ENCODE measurements at places on chromosomes 16 and 17. TPM values are rescaled to one million over a fixed set of nuclear protein-coding genes. Genes with fewer than 3 reads are reported as not detected.

Gene MSLN
- total RNA-seq = 0.20 TPM

DNA sequence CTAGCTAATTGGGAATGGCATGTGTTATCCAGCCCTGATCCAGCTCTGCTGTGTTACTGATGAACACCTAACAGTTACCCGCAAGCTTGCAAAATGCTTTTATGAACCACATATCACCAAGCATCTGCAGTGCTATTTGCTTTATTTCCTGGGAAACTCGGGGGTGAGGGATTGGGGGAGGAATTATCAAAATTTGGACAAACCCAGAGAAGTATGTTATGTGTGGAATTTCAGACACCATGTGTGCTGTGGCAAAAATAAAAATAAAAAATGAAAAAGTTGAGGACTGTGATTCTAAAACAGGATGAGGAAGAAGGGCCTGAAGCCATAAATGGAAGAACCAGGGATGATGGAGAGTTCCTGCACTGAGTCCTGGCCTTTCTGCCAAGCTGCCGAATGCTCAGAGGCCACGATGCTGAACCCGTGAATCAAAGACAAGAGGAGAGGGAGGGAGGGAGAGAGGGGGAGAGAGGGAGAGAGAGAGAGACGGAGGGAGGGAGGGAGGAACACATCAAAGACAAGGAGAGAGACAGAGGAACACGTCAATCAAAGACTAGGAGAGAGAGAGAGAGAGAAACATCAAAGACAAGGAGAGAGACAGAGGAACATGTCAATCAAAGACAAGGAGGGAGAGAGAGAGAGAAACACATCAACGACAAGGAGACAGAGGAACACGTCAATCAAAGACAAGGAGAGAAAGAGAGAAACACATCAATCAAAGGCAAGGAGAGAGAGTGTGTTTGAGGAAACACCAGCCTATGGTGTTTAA lies 89.8 kb downstream of the MRM3 start:
- no peak for DNase-seq

GRCh38 chr16:73882033-73882432 lies 414.6 kb upstream of the PSMD7 start:
- DNase-seq = no peak

Gene CYLD
- 22.0 TPM for total RNA-seq

GRCh38 chr17:4038076-4038475 lies 73.8 kb upstream of the ATP2A3 start:
- DNase-seq = no peak

Gene FNDC8
- total RNA-seq = not detected

- no peak for DNase-seq
These were observed 282.2 kb downstream of the MAP2K6 start for GRCh38 chr17:69696650-69697049.

DNA sequence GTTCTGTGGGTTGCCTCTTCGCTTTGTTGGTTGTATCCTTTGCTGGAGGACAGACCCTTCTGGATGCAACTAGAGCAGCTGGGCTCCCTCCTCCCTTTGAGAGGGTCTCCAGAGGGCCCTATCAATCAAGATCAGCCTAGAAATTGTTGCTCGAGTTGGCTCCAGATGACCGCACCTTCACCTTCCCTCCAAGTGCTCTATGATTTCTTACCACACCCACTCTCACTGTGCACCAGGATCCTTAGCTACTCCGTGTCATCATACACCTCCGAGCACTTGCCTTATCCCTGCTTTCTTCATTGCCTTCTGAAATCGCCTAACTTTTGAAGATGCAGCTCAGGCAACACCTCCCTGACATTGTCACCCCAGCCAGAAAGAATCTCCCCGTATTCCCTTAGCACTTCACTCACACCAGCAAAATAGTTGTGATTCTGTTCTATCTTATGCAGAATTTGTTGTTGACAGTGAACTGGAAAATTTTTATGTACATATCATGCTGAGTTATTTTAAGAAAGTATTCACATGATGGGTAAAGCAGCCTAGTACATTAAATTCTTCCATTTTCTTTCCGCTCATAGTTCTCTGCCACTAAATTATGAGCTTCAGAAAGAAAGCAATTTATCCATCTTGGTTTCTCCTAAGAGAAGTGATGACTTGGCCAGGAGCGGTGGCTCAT lies 52.9 kb downstream of the ABAT start:
- DNase-seq = no peak

- DNase-seq = no peak
These were observed 29.2 kb upstream of the WFIKKN2 start for GRCh38 chr17:50806141-50806643.

Gene CD7
- total RNA-seq = not detected

DNA sequence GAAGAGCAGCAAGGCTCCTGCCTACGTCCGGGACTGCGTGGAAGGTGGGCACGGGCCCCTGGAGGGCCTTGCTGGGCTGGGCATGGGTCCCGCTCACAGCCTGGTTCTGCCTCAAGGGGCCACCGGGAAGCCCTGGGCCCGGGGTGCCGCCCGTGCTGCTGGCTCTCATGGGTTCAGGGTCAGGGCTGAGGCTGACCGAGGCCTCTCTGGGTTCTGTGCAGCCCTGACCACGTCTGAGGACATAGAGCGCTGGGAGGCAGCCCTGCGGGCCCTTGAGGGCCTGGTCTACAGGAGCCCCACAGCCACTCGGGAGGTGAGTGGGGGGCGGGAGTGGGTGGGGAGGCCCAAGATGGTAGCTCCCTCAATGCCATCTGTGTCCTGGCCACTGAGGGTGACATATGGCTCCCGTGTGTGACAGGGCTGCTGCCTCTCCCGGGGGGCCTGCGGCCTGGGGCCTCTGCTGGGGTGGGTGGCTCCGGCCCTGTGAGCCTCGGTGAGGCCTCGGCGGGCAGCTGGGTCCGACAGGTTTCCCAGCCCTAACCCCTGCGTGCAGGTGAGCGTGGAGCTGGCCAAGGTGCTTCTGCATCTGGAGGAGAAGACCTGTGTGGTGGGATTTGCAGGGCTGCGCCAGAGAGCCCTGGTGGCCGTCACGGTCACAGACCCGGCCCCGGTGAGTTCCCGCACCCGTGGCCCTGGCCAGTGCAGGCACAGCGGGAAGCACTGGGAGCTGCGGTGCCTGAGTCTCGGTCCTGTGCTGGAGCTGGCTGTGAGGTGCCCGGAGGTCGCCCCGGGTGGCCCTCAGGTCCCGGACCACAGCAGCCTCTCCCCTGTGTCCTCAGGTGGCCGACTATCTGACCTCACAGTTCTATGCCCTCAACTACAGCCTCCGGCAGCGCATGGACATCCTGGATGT lies 9.2 kb downstream of the TELO2 start:
- no peak for DNase-seq

Gene NHLRC4
- 2.0 TPM for total RNA-seq

DNA sequence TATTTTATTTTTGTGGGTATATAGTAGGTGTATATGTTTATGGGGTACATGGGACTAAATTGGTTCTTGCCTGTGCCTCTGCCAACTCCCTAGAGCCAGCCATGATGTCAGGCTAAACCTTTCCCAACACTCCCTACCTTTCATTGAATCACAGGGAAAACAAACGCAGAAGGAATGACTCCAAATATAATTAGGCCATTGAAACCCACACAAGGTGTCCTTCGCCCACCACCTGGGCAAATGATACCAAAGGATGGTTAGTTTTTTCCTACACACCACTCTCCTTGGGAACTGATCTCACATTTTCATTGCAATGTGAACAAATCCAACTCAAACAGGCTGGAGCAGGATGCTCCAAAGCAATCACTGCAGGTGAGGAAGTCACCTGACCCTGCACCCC lies 27.5 kb downstream of the WSB1 start:
- DNase-seq = no peak

Measured in lung microvascular endothelial cell (primary cell).